Dermis blood vessel endothelial cell (primary cell): ENCODE measurements at places on chromosomes 6 and 20. TPM values are rescaled to one million over a fixed set of nuclear protein-coding genes. Genes with fewer than 3 reads are reported as not detected.

Gene HLA-DRA
- 0.09 TPM in 1 of 2 replicates, not detected in the other for total RNA-seq

Gene RNF217
- 17.5 and 41.7 TPM in 2 replicates for total RNA-seq

Gene TBC1D22B
- total RNA-seq = 9.5 and 12.1 TPM in 2 replicates

Gene TCP11
- total RNA-seq = 0.28 and 0.68 TPM in 2 replicates

Gene WFDC5
- total RNA-seq = not detected in 2 replicates

Gene DDO
- total RNA-seq = 2.0 and 2.4 TPM in 2 replicates

Gene IL17F
- not detected in 2 replicates for total RNA-seq

Gene HFE
- total RNA-seq = 2.2 and 6.2 TPM in 2 replicates

Gene SLC22A1
- total RNA-seq = 0.05 and 0.17 TPM in 2 replicates

Gene CD93
- 361 and 441 TPM in 2 replicates for total RNA-seq

Gene RIPPLY2
- total RNA-seq = 0.42 TPM in 1 of 2 replicates, not detected in the other

Gene SMOC2
- not detected in 2 replicates for total RNA-seq

Gene CBLN4
- not detected in 2 replicates for total RNA-seq

Gene BAK1
- 23.5 and 24.3 TPM in 2 replicates for total RNA-seq

Gene R3HDML
- not detected in 2 replicates for total RNA-seq

Gene ZBTB22
- total RNA-seq = 15.8 and 16.8 TPM in 2 replicates

Gene TRAPPC3L
- 0.17 TPM in 1 of 2 replicates, not detected in the other for total RNA-seq

Gene STMND1
- total RNA-seq = not detected in 2 replicates

Gene COL21A1
- total RNA-seq = 0.05 and 0.34 TPM in 2 replicates

Gene ANKRD66
- not detected in 2 replicates for total RNA-seq

Gene MRAP2
- total RNA-seq = 2.7 and 3.1 TPM in 2 replicates

Gene ARFGEF3
- total RNA-seq = 2.0 and 5.8 TPM in 2 replicates

Gene GNMT
- total RNA-seq = 0.23 TPM in 1 of 2 replicates, not detected in the other

Gene PLAGL1
- total RNA-seq = 6.5 and 14.2 TPM in 2 replicates

Gene HAO1
- total RNA-seq = not detected in 2 replicates

Gene TMEM170B
- total RNA-seq = 2.4 and 4.1 TPM in 2 replicates

Gene TSHZ2
- total RNA-seq = 1.5 and 1.9 TPM in 2 replicates

Gene TLDC2
- total RNA-seq = under 0.01 and 0.14 TPM in 2 replicates

Gene CLPSL1
- not detected in 2 replicates for total RNA-seq

Gene PI16
- not detected in 2 replicates for total RNA-seq

Gene FAM162B
- total RNA-seq = 4.3 and 5.6 TPM in 2 replicates

Gene EBF4
- 1.0 and 2.4 TPM in 2 replicates for total RNA-seq

Gene SAMHD1
- 54.5 and 57.6 TPM in 2 replicates for total RNA-seq

Gene PTCHD4
- 6.1 and 9.7 TPM in 2 replicates for total RNA-seq

Gene ELOVL4
- 0.37 and 0.51 TPM in 2 replicates for total RNA-seq

Gene SLC22A3
- total RNA-seq = under 0.01 TPM in 1 of 2 replicates, not detected in the other

Gene MYBL2
- 8.7 and 45.0 TPM in 2 replicates for total RNA-seq

Gene C20orf204
- 11.2 and 13.3 TPM in 2 replicates for total RNA-seq

Gene MKKS
- 6.5 and 11.4 TPM in 2 replicates for total RNA-seq

Gene LY6G6D
- not detected in 2 replicates for total RNA-seq

Gene TSPO2
- total RNA-seq = not detected in 2 replicates

Gene TTK
- 8.5 and 37.9 TPM in 2 replicates for total RNA-seq

Gene CLVS2
- not detected in 2 replicates for total RNA-seq

Gene OLIG3
- total RNA-seq = not detected in 2 replicates

Gene SIRPD
- not detected in 2 replicates for total RNA-seq

Gene LAMA4
- total RNA-seq = 661 and 842 TPM in 2 replicates

Gene SOX4
- total RNA-seq = 60.2 and 73.5 TPM in 2 replicates

Gene CST4
- not detected in 2 replicates for total RNA-seq

Gene TP53TG5
- total RNA-seq = not detected in 2 replicates

Gene CCN6
- not detected in 2 replicates for total RNA-seq
